ENCODE measurements at places on chromosomes 2 and 18. TPM values are rescaled to one million over a fixed set of nuclear protein-coding genes. Genes with fewer than 3 reads are reported as not detected.

GRCh38 chr2:105778080-105778607 lies 33.4 kb downstream of the NCK2 start:
- DNase-seq = no peak

DNA sequence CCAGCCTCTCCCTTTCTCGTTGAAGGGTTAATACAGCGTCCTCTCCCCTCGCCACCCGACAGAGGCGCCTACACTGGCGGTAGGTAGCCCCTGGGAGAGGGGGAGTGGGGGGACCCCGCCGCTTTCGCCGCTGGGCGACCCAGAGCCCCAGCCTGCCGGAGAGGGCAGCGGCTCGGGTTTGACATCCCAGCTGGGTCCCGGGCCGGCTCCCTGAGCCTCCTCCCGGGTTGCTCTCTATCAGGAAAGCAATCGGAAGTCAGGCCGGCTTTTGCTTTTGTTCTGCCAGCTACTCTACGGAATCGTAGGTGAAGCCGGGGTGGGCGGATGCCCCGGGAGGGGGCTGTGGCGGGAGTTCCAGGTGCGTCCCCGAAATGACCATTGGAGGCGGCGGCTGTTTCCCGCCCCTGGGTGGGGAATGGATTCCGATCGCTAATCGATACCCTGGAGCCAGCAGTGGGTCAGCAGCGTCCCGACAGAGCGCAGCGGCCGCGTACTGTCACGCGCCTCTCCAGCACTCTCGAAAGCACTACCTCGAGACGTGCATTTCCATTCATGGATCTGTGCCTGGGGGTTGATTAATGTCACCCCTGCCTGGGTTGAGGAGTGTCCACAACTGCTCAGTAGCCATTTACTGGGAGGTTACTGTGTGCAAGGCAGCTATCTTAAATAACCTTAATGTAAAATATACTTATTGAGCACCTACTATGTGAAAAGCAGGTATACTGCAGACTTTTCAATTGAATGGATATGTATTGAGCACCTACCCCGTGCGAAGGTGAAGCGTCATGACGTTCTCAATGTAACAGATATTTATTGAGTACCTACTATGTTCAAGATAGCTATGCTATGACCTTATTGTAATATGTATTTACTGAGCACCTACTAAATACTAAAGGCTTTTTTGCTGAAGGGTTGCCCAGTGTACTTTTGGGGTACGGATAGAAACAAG lies 1.1 kb downstream of the MAPK4 start:
- DNase-seq = peak; percentile 10

DNA sequence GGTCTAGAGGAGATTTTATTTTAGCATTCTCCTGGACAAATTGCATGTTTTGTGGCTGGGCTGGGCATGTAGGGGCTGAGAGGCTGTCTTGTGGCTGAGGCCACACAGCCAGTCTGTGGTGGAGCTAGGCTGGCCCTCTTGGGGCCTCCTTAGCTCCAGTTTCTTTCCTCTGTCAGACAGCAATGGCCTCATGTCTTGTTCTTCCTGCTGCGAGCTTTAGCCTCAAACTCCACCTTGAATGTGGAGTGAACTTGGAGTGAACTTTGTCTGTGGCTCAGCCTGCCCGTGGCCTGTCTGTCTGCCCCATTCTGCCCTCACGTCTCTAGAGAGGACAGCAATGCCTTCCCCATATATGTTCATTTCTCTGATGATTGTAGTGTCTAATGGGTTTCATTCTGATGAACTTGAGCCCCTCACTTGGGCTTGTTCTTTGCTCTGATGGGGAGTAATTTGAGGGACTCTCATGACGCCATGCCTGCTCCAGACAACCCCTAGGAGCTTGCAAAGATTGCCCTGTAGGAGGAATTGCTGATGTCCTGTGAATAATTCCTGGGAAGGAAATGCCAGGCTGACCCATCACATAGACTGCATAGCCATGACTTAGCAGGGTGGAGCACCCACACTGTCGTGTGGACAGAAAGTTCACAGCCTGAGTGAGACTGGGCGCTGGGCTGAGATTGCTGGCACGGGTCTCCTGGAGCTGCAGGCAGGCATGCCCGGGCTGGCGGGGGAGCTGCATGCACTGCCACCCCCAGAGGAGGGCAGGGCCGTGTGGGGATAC lies 42.6 kb downstream of the ASAP2 start:
- DNase-seq = no peak

- no peak for DNase-seq
These were observed 21.8 kb downstream of the DOK1 start for GRCh38 chr2:74576211-74576862.

DNA sequence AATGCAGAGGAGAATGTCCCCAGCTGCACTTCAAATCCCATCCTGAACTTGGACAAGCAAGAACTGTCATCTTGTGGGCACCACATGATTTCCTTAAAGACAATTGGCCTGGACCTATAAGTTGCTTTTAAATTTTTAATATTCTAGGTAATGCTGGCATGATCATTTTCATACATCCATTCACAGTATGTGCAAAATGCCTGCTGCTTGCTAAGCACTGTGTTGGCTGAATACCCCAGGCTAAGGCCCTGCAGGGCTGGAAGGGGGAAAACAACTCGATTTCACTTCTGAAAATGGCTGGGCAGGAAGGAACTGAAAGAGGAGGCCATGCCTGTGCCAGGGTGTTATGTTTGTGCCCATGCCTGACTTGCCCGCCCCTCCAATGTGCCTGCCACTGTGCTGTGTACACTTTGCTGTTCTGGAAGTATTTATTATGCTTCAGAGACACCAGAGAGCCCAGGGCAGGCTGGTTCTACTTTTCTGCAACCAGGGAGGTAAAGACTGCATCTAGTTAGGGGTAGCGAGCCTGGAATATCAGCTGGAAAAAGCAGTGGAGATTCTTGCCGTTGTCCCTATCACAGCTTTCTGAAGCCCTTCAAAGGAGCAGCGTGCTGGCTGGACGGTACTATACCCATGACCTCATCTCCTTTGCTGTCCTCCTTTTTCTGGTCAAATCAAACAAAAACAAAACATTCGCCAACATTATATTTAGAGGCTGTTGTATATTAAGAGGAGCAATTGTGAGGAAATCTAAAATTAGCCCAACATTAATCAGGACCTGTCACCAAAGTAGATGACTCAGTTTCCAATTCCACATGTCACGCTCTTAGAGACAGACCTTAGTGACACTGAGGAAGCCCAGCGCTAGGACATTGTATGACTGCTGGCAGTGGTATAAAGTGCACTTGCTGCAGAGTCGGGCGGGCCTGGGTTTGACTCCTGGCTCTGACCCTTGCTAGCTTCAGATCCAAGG lies 158.1 kb downstream of the DDX1 start:
- no peak for DNase-seq

DNA sequence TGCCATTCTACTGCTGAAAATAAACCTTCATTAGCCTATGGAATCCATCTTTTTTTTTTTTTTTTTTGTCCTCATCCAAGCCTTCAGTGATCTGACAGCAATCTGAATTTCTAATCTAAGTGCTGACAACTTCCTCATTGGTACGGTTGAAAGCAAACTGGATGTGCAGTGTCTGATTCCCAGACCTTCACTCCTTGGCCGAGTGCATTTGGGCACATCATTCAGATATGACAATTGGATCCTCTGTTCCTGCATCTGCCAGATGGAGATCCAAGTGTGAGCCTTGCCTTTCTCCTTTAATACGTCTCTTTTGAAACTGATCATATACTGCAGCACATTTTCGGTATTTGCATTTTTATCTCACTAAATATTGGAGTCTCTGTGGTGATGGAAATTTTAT lies 713.1 kb downstream of the DCDC2C start:
- no peak for DNase-seq

- no peak for DNase-seq
These were observed 23.9 kb downstream of the SPTBN1 start for GRCh38 chr2:54480025-54480424.

- no peak for DNase-seq
These were observed at the start of gene TCF23 for GRCh38 chr2:27148801-27149439. Gene TCF23 (plus strand): TSS chr2:27149004. CDS start chr2:27149134, 130 bp downstream.

- no peak for DNase-seq
These were observed 121.4 kb upstream of the COL5A2 start for GRCh38 chr2:189300916-189301315.

The COLEC11 gene
- total RNA-seq = not detected

The SCN3A gene
- 6.0 TPM for total RNA-seq

The CNRIP1 gene
- not detected for total RNA-seq

The MARCHF4 gene
- not detected for total RNA-seq

The HRH4 gene
- total RNA-seq = 0.07 TPM
